Stimulated activated CD4-positive, alpha-beta T cell treated with anti-CD3 and anti-CD28 coated beads, Interleukin-12 subunit alpha, Interleukin-12 subunit beta, amount 100 ng/mL, for 4 hours (primary cell): ENCODE measurements at places on chromosomes 13 and 19.

DNA sequence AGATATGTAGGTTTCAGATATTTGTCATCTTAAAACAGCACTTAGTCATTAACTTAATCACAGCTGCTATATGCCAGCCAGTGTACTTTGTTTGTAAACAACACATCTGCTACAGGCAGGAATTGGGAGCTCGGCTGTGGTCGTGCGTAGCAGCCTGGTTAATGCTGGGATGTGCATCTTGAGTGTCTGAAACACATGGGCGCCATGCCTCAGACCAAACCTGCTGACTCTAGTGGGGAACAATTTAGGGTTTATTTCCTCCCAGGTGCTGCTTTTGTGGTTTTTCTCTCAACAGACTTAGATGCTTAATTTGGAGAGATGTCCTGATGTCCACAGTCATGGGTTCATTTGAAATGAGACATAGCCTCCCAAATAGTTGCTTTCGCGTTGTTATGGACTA is 238.5 kb upstream of the TMTC4 start:
- DNase-seq: no peak

DNA sequence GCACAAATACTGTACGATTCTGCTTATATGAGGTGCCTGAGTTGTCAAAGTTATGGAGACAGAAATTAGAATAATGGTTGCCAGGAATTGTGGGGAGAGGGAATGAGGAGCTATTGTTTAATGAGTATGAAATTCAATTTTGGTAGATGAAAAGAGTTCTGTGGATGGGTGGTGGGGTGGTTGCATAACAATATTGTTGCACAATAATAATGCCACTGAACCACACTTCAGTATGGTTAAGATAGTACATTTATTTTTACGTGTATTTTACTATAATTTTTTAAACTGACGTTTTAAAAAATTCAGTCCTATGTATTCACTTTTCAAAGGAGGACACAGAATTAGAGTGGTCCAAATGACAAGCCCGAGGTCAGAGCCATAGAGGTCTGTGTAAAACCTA is 1.8 kb upstream of the OXGR1 start:
- DNase-seq: no peak

- DNase-seq: no peak
These were observed 2.3 kb downstream of the PEG3 start for GRCh38 chr19:56838024-56838908.

GRCh38 chr13:35926859-35927530 is 204.2 kb downstream of the DCLK1 start:
- DNase-seq: no peak

DNA sequence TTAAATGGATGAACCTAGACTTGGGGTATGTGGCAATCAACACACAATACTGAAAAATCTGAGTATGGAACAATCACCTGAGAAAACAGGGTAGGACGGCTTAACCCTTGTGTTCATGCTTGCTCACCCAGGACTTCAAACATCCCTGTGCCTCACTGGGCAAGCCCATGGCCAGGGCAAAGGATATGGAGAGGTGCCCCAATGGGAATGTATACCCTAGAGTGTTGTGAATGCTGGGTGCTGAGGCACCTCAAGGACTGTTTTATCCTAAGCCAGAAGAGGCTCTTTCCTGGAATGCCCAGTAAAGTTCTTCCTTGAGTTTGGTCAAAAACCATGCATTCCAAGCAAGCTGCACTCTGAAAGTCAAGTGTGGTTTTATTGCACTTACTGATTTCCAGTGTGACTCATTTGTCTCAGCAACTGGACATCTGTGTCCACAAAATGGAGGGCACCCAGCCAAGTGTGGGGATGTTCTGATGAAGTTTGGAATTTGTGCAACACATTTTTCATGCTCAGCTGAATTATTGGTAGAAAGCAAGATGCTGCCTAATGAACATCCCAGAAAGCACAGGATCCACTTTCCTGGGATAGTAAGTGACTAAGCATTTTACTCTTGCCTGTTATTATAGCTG is 531.3 kb downstream of the RFC3 start:
- DNase-seq: no peak

GRCh38 chr19:41696402-41697197 is 8.5 kb upstream of the CEACAM7 start:
- no peak for DNase-seq

- no peak for DNase-seq
These were observed 166.9 kb downstream of the DCLK1 start for GRCh38 chr13:35964011-35964862.

DNA sequence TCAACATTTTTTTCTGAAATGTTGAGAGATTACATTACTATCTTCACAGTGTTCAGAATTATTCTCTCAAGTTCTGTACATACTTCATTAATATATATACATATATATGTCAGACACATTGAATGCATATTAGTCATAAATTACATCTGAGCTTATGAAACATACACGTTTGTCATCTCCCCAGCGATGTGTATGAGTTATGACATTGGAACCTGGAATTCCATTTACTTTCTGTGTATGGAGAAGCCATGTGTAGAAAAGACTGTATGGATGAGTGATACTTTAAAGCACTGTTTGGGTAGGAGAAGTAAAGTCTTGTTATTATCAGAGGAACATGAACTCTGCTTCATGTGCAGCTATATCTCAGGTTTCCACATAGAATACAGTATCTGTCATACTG is 167.2 kb downstream of the FGF14 start:
- no peak for DNase-seq

GRCh38 chr13:105338773-105339172 is 1196.7 kb downstream of the EFNB2 start:
- no peak for DNase-seq

DNA sequence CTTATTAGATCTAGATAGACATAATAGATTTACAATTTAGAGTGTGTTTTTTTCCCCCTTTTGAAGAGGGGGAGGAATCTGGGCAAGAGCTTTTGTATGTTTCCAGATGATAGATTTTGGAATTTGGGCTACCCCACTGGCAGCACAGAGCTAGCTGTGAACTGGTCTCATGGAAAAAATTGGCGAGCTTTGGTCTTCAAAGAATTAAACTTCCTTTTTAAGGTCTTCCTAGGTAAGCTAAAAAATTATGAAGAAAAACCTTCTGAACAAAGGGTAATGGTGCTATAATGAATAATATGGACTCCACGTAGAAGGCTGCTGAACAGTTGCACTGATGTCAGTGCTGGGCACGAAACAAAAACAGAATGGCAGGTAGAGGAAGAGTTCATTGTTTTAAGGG is 109.3 kb downstream of the ZIC5 start:
- DNase-seq: no peak

DNA sequence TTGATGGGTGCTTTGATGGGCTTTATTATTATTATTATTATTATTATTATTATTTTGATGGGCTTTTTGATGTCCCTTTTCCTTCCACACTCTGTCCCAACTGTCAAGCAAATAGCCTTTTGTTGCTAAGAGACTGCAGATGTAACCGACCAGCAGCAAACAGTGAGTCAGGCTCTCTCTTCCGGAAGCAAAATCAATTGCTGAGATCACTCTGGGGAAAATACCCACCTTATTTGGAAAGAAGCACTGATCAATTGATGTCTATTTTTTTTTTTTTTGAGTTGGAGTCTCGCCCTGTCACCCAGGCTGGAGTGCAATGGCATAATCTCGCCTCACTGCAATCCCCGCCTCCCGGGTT is 2.9 kb downstream of the LDLR start:
- DNase-seq: no peak

DNA sequence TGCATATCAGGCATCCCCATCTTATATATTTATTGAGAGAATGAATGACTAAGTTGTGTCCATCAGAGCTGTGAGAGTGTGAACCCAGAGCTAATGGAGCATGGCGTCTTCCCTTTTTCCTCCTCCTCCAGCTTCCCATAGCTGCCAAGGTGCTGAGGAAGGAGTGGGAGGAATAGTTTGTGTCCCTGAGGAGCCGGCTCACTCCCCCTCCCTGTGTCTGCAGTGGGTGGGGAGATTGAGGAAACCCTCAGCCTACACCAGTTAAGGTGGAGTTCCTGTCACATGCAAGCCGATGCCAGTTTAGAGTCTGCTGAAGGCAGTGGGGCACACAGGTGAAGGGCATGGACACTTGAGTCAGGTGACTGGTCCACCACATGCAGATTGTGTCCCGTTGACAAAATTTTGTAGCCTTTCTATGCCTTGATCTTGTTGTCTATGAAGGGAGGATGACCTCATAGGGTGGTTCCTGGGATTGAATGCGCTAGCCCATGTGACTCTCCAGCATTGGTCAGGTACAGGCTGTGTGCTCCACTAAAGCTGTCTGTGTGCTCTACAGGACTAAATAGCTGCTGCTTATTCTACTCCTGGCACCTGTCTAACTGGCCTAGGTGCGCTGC is 47.6 kb upstream of the GPI start:
- peak; percentile 2 for DNase-seq

DNA sequence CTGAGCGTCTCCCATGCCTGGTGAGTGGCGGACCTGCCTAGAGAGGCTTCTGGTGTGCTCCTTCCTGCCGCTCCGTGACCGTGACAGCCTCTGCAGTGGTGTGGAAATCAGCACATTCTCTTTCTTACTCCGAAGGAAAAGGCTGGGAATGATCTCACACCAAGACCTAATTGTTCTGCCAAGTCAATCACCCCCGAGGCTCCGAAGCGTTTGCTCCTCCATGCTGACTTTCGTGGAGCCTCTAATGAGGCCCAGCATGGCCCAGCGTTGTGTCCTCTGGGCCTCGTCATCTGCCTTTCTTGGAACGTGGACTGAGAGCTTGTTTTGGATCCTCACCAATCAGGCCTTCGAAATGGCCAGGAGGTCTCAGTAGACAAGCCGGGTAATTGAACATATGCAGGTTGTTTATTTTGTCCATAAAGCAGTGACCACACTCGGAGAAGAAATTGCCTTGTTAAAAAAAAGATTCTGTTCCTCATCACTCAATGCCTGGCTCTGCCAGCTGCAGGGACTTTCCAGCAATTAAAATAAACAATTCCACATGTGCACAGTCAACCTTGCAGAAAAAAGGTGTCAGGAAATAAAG is 107.1 kb downstream of the UBL3 start:
- DNase-seq: no peak

DNA sequence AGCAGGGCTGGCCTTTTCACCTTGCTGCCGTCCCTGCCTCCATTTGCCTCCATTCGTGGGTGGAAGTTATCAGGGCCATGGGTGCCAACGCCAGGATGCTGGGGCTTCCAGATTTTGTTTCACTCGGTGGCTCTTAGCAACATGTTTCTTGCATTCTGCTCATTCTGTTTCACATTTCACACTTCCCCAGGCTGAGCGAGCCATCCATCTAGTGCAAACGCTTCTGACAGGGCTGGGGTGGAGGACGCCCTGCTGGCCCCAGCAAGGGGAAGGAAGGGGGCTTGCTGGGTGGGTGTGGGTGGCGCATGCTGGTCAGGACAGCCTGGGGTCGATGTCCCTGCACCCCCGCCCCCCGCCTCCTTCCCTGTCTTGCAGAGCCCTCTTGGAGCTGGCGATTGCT is 165.2 kb downstream of the URI1 start:
- DNase-seq: no peak

- DNase-seq: no peak
These were observed 91.0 kb upstream of the MYCBP2 start for GRCh38 chr13:77417897-77418296.

DNA sequence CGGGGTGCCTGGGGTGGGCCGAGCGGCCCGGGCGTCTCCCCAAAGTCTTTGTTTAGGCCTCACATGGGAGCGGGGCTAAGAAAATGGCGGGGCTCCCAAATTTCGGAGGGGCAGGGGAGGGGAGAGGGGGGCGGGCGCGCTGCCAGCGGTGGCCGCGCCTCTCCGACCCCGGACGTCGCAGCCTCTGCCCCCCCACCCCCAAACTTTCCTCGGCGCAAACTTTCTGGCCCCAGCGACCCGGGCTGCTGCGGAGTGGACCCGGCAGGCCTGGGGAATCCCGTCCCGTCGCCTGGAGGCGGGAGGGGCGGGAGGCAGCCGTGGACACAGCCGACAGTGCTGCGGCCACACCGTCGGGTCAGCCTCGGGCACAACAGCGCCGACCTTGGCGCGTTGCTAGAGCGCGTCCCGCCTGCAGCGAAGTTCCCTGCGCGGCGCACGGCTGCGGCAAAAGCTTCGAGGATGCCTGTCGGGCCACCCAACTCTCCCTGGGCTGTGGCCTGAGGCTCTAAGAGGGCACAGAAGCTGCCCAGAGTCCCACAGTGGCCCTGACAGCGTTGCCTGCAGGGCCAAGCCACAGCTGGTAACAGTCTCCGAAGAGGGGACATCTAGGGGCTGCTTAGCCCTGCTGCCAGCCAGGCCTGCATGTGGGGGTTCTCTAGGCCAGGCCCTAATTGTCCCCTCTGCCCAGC is 1.3 kb downstream of the NFIX start:
- DNase-seq: no peak

DNA sequence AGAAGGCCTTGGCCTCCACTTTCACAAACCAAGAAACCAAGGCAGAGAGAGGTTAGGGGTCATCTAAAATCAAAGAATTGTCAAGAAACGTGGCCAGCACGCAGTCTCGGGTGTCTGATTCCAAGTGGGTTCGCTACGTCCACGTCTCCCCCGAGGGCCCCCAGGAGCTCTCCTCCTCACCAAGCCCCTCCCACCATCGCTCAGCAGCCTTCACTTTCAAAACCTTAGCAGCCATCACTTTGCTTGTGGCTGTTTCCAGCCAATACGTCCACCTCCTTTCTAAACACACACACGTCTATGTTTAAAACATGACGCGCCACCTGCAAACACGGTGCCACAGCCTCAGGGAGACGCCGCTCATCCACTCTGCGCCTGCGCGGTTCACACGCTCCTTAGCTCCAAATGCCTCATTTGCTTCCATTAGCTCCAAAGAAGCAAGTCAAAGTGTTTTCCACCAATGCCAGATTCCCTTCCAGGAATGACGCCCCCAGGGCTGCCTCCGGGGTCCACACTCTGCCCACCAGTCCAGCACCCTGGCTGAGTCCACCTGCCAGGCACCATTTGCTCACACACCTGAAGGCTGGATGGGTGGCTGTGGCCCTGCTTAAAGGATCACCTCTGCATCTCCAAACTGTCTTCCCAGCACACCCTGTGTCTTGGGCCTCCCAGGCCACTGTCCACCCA is 5.5 kb downstream of the RASA3 start:
- no peak for DNase-seq

DNA sequence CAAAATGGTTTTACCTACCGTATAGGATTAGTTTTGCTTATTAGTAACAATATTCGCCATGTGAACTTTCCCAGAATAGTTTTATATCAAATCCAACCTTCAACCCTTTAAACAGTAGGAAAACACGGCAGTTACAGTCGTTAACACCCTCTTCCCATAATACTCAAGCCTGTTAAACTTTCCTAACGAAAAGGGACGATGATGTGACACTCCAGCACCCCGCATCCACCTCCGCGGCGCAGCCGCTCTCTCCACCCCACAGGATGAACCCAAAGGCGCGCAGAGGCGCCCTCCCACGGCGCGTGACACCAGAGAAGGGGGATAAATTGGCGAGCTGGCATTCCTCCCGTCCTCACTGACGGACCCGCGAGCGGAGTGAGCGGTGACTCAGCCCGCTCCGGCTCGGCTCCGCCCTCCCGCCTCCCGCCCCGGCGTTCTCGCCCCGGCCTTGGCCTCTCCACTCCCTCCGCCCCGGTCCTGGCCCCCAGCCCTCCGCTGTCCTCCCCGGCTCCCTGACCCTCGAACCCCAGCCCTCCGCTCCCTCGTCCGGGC is 665 bp downstream of the TUBGCP3 start:
- peak; percentile 71 for DNase-seq
